Mesenteric fat pad (tissue), 1 donor: ENCODE measurements at places on chromosomes 12 and 14. TPM values are rescaled to one million over a fixed set of nuclear protein-coding genes. Genes with fewer than 3 reads are reported as not detected.

DNA sequence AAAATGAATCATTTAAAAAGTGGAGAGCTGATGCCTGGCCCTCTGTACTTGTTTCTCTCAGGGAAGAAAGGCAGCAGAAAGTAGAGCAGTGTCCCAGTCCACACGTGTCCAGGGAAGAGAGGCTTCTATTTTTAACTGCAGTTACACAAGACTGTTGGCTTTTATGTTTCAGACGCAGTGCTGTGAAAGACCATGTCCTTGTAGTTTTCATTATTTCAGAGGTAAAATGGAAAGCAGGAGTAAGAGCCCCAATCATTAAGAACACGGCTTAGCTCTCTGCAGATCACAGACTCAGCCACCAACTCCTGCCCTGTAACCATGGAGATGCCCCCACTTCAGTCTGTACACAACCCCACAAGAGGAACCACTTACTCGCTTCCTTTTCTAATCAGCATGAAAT is 336.3 kb downstream of the DAD1 start:
- no peak for DNase-seq

Gene CD163
- total RNA-seq = 943 TPM

- no peak for DNase-seq
These were observed 58.3 kb downstream of the OTOGL start for GRCh38 chr12:80157645-80158044.

- DNase-seq = peak; percentile 98
These were observed 1.2 kb downstream of the DNAAF2 start for GRCh38 chr14:49633640-49634546.

Gene TAS2R9
- not detected for total RNA-seq

- no peak for DNase-seq
These were observed 56.4 kb upstream of the LTA4H start for GRCh38 chr12:96091833-96092232.

DNA sequence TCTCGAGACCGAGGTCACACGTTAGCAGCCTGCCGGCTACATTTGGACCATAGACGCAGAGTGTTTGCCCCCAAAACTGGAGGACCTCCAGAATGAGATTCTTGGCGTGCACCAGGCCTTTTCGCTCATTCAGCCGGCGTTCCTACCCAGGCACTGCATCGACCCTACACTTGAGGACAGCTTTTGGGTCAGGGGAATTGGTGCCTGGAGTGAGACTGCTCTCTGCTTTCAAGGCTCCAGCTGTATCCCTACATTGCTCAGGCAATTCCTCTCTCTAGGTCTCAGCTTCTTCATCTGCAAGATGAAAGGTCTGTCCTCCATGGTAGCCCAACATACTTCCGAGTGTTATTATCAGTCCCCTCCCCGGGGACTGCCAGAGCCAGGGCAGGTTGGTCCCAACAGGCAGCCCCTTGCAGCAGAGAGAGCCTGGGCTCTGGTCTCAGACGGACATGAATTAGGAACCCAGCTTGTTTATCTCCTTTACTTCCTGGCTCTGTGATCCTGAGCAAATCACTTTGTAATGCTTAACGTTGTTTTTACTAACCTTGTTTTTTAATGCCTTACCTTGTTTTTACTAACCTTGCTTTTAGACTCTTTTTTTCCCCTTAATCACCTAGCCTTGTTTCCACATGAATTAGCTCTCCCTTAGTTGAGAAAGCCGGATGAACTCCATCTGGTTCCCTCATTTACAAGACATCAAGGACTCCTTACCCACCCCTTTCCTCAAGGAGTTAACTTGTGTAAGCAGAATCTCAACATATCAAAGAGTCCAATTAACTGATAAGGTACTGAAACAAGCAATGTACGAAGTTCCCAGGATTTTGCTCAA is 892 bp downstream of the TCHP start:
- no peak for DNase-seq

Gene STAT2
- 216 TPM for total RNA-seq

Gene AHNAK2
- 15.7 TPM for total RNA-seq

GRCh38 chr12:70549340-70550179 is 87.7 kb downstream of the PTPRB start:
- no peak for DNase-seq

Gene NPFF
- not detected for total RNA-seq
